ENCODE measurements at places on chromosomes 7 and 10. TPM values are rescaled to one million over a fixed set of nuclear protein-coding genes. Genes with fewer than 3 reads are reported as not detected.

DNA sequence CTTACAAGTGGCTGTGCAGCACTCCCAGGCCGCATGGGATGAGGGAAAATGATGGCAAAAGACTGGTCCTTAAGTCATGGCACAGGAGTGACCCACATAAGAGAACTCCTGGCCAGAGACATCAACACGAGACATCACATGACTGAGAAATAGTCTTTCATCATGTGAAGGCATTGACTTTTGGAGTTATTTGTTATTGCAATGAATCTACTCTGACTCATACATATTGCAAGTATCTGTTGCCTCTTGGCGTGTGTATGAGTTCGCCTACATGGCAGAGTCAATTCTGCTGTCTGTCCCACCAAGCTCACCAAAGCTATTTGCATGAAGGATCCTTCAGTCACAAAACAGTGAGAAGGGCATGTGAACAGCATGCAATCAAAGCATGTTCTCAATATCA, 59.7 kb upstream of the HABP2 start:
- no peak for DNase-seq

DNA sequence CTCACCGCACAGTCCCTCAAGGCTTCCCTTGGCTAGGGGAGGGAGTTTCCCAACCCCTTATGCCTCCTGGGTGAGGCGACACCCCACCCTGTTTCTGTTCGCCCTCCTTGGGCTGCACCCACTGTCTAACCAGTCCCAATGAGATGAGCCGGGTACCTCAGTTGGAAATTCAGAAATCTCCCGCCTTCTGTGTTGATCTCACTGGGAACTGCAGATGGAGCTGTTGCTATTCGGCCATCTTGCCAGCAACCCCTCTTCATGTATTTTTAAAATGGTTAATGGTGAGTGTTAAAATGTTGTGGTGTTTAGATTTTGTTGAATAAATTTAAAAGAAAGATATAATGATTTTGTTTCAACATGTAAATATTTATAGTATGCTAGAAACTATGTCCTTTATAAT, 22.0 kb downstream of the UMAD1 start:
- DNase-seq = no peak

The OR2A25 gene
- polyA plus RNA-seq = not detected

DNA sequence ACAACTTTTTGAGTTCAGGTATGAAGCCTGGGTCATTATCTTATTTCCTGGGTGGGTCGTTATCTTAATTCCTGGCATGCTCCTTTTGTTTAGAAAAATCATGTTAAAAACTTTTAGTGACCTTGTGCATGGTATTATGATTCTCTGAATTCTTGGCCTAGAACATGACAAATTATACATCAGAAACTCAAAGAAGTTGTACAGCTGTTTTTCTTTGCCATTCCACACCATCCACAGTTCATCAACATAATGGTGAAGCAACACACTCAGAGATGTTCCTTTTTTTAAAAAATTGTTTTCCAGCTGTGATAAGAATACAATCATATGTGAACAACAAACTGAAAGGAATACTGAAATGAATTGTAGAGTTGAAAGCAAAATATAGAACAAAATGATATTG, 149.2 kb upstream of the SEMA3D start:
- no peak for DNase-seq

DNA sequence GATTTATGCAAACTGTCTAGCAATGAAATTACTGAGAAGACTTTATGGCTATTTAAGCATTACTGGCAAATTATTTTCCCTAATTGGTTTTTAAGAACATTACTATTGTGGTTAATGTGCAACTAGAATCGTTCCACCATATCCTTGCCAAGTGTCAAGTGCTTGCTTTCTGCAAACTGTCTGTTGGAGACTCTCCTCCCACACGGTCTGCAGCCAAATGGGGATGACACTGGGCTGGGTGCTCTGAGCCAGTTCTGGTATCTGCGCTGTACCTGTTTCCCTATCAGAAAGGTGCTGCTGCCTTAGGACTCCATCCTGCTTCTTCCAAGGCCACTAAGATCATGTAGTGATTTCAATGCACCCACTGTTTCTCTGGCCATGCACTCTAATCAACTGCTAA, 110.4 kb downstream of the RAMP3 start:
- no peak for DNase-seq

DNA sequence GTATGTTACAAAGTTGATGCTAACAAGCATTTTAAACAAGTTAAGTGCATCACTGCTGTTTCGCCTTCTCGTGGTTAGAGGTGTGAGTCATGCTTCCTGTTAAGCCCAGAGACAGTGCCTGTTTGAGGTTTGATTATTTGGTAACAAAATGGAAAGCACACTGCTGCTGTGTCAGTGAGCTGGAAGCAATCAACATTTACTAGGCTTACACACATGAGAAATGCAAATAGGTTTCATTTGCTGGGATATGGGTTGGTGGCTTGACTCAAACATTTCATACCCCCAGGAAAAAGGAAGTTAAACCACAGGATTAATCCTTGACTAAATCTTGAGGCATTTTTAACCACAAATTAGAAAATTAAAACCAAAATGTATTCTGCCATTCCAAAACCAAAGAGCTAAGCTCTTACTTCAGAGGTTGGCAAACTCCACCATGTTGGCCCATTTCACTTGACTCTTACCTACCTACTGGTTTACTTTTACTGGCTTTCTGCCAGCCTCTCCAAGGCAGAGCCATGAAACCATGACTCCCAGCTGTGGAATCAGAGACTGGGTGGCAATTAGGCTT, 139.2 kb downstream of the ETV1 start:
- DNase-seq = no peak

DNA sequence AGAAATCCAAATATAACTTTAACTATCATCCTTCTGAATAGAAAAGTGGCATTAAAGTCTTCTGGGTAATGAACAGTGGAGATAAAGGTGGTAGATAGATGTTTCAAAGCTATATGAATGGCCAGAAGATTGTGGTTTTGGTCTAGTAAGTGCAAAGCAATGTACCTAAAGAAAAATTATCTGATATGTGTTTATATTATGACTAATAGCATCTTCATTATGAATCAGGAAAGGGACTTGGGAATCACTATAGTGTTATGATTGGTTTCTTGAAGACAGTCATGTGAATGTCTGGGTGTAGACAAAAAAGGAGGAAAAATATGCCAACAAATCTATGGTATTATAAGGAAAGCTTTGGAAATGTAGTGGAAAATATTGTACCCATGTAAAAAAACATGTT, 3.0 kb downstream of the ZNF518A start:
- no peak for DNase-seq

GRCh38 chr10:78338717-78339116, 305.1 kb downstream of the RPS24 start:
- DNase-seq = no peak

The ASB10 gene
- polyA plus RNA-seq = not detected

- no peak for DNase-seq
Observed at GRCh38 chr10:71388171-71388570, 8.5 kb upstream of the CDH23 start.

The SHH gene
- 4.6 TPM for polyA plus RNA-seq

GRCh38 chr10:74753442-74754211, 72.8 kb upstream of the KAT6B start:
- peak; percentile 31 for DNase-seq

DNA sequence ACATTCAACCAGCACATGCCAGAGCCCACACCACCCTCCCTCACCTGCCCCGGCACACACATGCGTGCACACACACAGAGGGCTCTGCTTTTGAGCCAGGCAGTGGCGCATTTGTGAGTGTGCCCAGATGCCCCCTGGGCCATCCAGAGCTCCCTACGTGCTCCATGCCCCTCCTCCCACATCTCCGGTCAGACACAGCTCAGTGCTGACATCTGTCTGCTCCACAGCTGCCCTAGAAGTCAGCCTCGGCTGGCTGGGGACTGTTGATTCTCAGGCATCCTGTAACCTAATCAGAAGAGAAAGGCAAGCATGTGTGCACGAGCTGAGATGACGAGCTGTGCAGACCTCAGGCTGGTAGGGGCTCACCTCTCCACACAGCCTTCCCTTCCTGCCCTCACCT, 135.1 kb downstream of the ZMIZ1 start:
- peak; percentile 84 for DNase-seq

The CCDC6 gene
- 37.7 TPM for polyA plus RNA-seq

DNA sequence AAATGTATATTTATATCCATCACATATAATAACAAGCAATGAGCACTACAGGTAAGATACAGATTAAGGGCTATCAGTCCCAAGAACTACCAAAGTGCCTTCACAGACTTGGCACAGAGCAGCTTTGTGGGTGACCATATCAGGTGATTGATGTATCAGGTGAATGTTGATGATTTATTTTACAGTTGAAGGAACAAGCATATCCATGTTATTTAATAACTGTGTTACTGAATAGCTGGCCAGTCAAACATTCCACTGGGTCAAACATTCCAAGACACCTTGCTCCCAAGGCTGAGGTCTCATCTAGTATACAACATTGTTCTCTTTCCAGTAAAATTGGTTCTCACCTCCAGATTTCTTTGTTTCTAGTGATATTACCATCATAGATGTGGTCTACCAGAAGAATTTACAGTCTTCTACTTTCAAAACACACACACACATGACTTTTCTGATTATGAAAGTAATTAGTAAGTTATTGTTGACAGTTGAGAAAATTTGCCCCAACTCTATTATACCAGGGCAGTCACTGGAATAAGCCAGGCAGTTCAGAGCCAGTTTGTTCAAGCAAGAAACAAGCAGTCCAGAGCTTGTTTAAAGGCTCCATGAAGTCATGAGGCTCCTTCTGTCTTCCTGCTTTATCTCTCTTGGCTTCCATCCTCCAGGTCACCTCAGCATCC, 68.2 kb downstream of the ELAPOR2 start:
- no peak for DNase-seq

The GIMAP1 gene
- polyA plus RNA-seq = 2.3 TPM

DNA sequence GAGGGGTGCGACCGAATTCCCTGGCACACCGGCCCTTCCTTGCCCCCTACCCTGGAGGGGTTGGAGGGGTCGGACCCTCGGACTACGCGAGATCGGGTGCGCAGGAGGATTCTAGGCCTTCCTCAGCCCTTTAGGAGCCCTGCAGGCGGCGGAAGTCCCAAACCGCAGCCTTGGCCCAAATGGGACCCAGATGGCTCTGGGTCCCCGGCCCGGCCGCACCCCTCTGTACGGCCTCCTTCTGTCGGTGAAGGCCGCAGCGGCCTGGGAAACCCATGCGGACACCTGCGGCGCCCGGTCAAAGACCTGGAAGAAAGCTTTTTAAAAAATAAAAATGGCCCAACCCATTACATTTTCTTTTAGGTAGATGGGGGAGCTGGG, 2.4 kb upstream of the VAX1 start:
- DNase-seq = no peak
